ENCODE measurements at places on chromosomes 5 and 9. TPM values are rescaled to one million over a fixed set of nuclear protein-coding genes. Genes with fewer than 3 reads are reported as not detected.

Gene WASHC1
- 12.8 TPM for total RNA-seq

Gene ASS1
- 99.0 TPM for total RNA-seq

Gene GLRA1
- total RNA-seq = not detected

Gene MARCHF11
- total RNA-seq = not detected

Gene ADGRD2
- total RNA-seq = not detected

Gene C9
- total RNA-seq = 0.30 TPM

Gene SPAAR
- total RNA-seq = 4.0 TPM

Gene SCGB3A2
- not detected for total RNA-seq

Gene TOR1B
- 24.3 TPM for total RNA-seq

Gene RMRP
- 14,949 TPM for total RNA-seq

Gene CXCL14
- 97.1 TPM for total RNA-seq

Gene CORO2A
- 1.6 TPM for total RNA-seq

Gene IL4
- total RNA-seq = not detected

DNA sequence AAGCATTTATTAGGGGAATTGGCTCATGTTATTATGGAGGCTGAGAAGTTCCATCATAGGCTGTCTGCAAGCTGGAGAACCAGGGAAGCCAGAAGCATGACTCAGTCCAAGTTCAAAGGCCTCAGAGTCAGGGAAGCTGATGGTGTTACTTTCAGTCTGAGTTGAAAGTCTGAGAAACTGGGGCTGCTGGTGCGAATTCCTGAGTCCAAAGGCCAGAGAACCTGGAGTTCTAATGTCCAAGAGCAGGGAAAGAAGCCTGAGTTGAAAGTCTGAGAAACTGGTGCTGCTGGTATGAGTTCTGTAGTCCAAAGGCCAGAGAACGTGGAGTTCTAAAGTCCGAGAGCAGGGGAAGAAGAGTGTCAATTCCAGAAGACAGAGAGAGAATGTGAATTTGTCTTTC, 641.1 kb downstream of the ISL1 start:
- DNase-seq = no peak

GRCh38 chr5:95870105-95870672, 47.7 kb upstream of the GLRX start:
- no peak for DNase-seq

- no peak for DNase-seq
These were observed 60.7 kb downstream of the SMIM23 start for GRCh38 chr5:171846323-171846722.

- peak; percentile 66 for DNase-seq
These were observed 974 bp downstream of the C9orf40 start for GRCh38 chr9:74951725-74952151.

DNA sequence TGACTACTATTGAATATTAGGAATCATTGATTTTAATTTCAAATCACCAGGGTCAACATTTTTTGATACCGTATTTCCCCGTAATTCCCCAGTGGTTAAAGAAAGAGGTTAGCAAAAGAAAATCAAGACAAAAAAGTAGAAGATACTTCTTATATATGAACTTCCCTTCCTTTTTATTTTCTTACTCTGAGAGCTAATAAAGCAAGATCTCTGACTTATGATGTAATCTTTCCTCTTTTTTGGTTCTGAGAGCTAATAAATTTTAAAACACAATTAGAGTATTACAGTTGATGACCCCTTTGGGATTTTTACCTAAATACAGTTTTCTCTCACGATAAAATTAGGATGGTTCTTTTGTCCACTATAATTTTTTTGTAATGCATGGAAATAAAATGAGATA, 9.2 kb upstream of the FYB1 start:
- no peak for DNase-seq

GRCh38 chr5:170450061-170450669, 53.7 kb upstream of the KCNIP1 start:
- DNase-seq = no peak

GRCh38 chr5:149205625-149206523, 64.6 kb downstream of the ABLIM3 start:
- DNase-seq = peak; percentile 69

GRCh38 chr9:125829743-125830142, 82.6 kb downstream of the PBX3 start:
- DNase-seq = no peak

DNA sequence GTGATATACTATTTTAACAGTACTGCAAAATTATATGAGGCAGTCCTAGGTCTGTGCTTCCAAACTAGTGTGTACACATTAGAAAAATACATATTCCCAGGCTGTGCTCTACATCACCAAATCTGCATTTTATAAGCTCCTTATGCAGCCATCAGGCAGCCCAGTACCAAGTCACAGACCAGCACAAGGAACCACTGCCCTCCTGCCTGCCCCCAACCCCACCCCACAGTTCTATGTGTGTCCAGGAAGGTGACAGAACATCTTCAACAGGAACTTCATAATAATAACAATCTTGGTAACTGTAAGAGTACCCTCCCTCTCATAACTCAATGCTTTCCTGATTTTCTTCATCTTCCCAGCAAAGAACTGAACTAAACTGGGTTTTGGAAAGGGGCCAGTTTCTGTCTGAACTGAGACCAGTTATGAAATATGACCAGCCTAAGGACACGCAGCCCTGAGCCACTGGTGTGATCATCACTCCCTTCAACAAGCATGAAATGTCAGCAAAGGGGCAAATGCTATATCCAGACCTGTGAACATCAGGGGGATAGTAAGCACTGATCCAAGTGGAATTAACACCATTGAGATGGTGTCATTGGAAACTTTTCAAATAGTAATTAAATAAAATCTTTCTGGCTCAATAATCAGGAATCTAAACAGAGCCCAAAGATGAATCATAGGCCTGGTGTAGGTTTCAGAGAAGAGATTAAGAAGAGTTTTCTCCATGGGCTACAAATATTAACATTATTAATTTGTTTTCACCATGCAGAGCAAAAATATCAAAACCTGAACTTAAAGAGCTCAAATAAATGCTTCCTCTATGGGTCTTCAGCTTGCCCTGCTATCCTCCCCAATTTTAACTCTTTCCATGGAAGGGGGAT, 82.1 kb downstream of the DPYSL3 start:
- DNase-seq = no peak

DNA sequence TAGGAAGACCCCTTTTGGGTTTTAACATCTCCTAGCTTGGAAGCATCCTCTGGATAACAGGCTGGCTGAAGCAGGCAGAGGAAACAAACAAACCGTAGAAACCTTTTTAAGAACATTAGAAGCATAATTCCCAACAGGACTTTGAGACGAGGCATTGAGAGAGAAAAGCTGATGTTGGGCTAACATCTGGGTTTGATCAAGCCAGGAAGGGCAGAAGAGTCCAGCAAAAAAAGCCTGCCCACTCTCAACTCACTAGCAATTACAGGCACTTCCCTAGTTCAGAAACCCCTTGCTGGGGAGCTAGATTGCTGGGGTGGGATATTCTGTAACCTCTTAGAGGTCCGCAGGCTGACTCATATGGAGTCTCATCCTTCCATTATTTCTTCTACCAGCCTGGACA, 75.4 kb upstream of the CTNNA1 start:
- DNase-seq = no peak

- DNase-seq = no peak
These were observed 212.2 kb downstream of the CHSY3 start for GRCh38 chr5:130116462-130116861.

DNA sequence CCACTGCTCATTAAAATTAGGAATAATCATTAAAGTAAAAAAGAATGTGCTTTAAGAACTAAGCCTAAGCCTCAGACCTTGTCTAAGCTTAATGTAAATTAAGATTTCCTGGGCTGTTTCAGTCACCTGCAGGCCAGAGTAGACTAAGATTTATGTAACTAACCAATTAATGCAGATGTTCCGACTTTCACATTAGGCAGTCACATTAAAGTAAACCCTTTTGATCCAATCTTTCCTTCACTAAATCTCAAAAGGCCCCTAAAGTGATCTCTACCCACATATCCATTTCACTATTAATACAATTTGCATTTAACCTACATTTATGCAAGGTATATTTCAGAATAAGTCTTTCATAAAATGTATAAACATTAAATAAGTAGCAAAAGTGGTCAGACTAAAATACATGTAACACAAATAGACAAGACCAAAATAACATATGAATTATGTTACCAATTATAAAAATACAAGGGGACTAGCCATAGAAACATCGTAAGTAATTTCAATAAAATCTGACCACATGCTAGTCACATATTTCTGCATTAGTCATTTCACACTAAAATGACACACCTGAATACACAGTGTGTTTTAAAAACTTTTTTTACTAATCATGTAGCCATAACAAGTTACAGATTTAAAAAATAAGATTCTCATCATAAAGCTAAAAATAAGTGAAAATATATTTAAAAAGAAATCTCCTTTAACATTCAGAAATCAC, 7.7 kb downstream of the NR3C1 start:
- no peak for DNase-seq

DNA sequence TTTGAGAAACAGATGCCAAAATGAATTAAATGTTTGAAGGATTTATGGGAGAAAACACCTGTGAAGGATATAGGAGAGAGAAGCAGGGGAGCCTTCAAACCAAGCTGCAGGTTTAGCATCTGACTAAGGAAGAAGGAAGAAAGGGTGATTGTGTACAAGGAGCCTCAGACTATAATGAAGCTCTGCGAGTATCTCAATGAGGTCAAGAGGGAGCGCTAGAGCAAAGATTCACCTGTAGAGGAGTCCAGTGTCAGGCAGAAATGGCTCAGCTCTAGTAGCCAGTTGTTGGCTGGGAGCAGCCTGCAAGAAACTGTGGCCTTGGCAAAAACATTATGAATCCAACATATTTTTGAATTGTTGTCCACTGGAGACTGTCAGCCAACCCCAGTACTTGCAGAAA, 20.0 kb upstream of the GHR start:
- DNase-seq = no peak

DNA sequence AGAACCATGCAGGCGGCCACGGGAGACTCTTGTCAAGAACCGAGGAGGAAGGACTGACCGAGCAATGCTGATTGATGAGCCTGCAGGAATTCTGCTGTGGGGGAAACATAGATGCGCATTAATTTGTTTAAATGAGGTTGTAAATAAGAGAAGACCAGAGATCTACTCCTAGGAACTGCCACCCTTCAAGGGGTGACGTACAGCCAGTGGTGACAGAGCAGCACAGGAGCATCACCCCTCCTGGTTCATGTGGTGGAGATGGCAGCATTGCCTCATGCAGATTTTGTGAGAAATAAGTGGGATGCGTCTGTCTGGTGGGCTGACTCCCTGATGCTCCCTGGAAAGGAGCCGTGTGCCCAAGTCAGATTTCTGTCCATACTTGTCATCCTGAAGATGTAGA, 22.2 kb downstream of the SRD5A1 start:
- no peak for DNase-seq

- DNase-seq = no peak
These were observed 38.0 kb downstream of the KIF24 start for GRCh38 chr9:34291023-34291422.

DNA sequence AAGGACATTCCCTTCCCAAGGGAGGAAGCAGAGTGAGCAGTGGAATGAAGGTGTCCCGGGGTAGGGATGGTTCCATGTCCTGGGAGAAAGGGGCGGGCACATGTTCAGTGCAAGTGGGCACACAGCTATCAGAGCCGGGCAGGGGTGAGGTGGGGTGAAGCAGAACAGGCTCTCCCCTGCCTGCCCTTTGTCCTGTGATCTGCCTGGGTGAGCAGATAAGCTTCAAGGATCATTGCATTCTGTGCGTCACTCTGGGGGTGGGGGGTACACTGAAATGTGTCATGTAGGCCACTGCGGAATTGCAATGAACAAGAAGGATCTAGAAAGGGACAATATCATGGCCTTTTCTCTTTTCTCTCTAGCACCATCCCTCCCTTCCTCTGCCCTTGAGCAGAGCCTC, 61.7 kb upstream of the SHB start:
- DNase-seq = no peak

DNA sequence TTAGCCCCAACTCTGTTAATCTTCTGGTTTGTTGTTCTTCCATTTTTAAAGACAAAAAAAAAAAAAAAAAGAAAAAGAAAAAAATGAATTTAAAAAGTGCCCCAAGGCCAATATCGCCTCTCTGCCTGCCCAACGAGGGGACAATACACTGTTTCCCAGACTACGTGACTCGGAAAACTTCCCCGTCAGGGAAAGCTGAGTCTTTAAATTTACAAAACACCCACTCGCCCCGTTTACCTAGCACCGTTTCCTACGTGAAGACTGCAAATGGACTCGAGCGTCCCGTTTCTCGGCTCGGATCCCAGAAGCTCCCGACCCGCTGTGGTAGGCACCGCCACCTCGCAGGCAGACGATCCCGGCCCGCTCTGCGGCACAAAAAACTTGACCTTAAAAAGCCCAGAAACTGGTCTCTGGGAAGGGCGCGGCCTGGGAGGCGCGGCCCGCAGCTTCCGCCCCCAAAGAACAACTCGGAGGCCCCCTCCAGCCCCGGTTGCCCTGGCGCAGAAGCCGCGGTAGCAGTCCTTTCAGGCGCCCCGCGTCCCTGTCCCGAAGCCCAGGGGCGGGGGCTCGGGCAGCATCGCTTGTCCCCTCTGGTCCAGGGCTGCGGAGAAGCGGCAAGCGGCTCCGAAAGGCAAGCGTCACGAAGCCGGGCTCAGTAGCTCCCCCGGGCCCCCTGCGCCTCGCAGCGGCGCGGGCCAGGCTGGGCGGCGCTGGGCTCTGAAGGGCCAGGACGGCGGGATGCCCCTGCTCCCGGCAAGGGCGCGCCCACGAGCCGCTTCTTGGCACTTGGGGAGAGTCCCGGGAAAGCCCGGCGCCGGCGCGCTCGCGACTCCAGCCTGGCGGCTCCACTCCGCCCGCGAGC, at the start of gene GCNT4:
Gene GCNT4, minus strand, starts transcription at position 367 of the 862 bp plus-strand sequence. CDS start 22,521 bp downstream, outside the sequence.
- DNase-seq = peak; percentile 87

DNA sequence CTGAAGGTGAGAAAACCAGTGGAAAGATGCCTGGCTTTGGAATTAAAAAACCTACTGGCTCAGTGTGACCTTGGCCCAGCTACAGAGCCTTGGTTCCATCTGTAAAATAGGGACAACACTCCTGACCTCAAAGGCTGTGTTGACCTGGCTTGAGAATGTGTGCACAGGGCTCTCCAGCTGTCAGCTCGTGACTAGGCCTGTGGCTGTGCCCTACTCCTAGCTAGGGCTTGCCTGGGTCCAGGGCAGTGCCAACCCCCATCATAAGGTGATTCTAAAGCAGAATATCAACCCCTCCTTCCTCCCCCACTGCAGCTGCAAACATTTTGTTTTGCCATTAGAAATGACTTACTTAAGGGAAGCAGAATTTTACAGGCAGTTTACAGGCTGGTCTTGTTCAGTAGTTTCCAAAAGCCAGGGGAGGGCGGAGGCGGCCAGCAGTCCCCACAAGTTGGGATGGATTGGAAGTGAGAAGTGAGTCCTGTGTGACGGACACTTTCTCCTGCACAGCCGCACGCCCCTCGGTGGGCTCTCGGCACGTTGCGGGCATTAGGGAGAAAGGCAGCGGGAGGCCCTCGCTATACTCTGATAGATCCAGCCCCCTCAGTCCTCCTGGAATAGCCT, 7.3 kb downstream of the PITX1 start:
- DNase-seq = no peak

GRCh38 chr9:93077811-93078210, 18.2 kb upstream of the CARD19 start:
- DNase-seq = peak; percentile 35

GRCh38 chr9:1070692-1071091, 20.5 kb downstream of the DMRT2 start:
- no peak for DNase-seq

GRCh38 chr9:117772960-117773359, 68.8 kb downstream of the TLR4 start:
- DNase-seq = no peak

GRCh38 chr9:18137815-18138214, 336.1 kb upstream of the ADAMTSL1 start:
- no peak for DNase-seq
